GM12878 (cell line): ENCODE measurements at places on chromosomes 16 and 17.

DNA sequence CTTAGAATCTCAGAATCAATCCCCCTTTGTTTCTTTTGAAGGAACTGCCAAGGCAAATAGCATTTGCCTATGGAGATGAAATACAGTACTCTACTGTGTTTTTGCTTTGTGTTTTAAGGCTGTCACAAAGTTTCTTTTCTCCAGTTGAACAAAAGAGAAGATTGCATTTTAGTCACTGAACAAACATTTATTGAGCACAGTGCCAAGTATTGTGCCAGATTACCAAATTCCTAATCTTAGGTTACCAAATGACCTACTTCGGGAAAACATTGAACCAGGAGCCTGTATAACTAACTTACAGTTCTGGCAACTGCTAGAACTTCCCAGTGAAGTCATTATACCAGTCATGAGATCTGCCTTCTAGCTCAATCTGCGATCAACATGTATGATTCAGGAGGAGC lies 3.0 kb upstream of the UBB start:
- no peak for DNase-seq

- DNase-seq: no peak
These were observed 61.4 kb downstream of the NXN start for GRCh38 chr17:917941-918740.

DNA sequence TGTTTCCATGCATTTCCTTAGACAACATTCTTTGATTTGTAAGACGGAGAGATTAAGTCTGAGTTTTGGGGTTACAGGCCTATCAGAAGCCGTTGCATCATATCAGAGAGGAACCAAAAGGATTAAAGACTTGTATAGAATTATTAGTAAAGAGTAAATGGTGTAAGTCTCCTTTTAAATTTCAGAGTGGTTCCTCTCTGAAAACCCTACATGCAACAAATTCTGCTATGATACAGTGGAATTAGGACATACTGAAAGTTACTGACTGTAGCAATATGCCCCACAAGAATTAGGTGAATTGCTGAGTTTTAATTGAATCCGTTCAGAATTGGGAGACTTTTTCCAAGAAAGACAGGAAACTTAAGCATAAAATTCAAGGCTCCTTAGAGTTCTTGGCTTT lies 221.6 kb downstream of the FTO start:
- DNase-seq: no peak

GRCh38 chr16:8492690-8493089 lies 97.6 kb downstream of the TMEM114 start:
- DNase-seq: no peak

DNA sequence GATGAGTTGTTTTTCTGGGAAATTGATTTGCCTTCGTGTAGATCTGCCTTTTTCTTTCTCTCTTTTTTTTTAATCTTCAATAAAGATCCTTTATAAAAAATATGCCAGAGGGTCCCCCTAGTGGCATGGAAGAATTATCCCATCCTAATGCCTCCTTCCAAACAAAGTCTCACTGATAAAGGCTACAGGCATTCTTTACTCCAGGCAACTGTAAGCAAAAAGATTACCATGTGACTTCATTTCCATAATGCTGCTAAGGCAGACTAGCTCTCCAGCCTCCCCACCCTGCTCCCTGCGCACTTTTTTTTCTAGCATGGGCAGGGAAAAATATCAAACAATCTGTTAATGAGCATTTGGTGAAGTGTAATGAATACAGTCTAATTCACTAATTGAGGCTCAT lies 220.2 kb upstream of the CDH8 start:
- DNase-seq: no peak

- DNase-seq: peak; percentile 46
These were observed 120.0 kb upstream of the GOT2 start for GRCh38 chr16:58853854-58854791.

DNA sequence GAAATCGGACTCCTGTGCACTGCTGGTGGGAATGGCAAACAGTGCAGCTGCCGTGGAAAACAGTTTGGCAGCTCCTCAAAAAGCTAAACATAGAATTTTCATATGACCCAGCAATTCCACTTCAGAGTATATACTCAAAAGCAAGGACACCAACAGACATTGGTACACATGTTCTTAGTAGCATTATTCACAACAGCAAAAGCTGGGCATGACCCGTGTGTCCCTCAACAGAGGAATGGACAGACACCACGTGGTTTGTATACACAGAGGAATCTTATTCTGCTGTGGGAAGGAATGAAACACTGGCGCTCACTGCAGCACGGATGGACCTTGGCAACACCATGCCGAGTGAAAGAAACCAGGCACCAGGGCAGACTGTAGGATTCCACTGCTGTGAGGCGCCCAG lies 16.0 kb downstream of the NPTX1 start:
- DNase-seq: no peak

DNA sequence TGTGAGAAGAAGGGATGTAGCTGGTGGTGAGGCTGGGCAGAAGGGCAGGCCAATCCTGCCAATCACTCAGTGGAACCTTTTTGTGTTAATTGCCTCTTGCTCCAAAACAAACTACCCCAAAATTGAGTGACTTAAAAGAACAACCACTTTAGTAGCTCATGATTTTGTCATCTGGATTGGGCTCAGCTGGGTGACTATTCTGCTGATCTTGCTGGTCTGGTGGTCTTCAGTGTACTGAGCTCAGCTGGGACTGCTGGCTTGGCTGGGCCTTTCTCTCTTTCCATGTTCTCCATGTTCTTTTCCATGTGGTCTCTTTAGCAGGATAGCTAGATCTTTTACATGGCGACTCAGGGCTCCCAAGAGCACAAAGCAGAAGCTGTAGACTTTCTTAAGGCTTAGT lies 37.7 kb upstream of the SDK2 start:
- DNase-seq: no peak

DNA sequence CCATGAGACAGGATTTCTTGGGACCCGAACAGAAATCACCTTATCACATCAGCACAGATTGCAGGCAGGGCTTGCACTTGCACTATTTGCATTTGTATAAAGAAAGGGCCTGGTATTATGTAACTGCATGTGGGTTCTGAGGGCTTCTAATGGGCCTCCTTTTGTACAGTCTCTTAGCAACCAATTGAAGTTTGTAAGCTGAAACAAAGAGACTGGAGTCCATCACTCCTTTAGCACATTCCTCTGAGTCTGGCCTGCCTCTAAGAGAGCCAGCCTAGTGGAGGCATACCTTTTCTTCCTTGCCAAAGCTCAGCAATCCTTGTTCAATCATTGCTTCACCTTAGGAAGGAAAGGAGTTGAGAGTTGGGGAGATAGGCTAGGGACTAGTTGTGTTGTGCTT lies 387.1 kb downstream of the XYLT1 start:
- DNase-seq: no peak

DNA sequence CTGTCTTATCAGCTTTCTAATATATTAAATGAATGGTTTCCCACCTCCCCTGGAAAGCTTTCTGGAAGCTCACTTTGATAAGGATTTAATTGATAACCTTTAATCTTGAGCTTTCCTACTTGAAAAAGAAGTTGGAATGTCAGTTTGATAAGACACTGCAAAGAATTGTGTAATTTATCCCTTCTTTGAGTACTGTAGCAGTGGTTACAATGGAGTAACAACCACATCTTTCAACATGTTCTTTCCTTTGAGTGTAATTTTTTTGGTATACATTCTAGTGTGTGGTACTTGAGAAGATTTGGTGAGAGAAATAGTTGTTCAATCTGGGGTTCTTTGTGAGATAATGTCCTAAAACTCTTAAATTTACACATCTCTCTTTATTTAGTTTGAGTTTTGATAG lies 43.4 kb downstream of the CPD start:
- no peak for DNase-seq

DNA sequence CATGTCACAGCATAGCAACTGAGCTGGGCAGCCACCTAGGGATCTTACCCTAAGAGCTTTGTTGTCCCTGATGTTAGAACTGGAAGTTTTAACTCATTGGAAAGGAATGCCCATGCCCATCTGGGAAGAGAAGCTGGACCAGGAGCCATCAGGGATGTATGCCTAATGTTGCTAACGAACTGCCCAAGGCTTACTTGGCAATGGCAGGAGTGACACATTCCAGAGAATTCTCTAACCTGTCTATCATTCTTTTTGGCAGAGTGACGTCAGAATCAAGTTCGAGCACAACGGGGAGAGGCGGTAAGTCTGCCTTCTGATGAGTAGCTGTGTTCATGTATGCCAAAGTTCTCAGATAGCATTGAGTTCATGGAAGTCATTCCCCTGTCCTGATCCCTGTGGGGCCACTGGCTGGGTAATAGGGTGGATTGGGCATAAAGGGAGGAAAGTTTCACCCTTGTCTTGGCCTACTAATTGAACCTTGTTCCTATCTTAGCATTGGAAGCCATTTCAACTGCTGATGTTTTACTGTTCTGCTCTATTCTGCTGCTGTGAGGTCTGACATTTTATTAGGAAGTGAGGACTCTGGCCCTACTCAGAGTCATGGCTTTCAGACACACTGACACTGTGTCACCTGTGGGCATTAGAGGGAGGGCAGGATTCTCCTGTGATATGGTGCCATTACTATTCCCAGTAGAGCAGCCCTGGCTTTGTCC lies 23.7 kb downstream of the MAP3K3 start:
- DNase-seq: no peak

GRCh38 chr16:31107465-31107867 lies 720 bp upstream of the BCKDK start:
- peak; percentile 54 for DNase-seq

DNA sequence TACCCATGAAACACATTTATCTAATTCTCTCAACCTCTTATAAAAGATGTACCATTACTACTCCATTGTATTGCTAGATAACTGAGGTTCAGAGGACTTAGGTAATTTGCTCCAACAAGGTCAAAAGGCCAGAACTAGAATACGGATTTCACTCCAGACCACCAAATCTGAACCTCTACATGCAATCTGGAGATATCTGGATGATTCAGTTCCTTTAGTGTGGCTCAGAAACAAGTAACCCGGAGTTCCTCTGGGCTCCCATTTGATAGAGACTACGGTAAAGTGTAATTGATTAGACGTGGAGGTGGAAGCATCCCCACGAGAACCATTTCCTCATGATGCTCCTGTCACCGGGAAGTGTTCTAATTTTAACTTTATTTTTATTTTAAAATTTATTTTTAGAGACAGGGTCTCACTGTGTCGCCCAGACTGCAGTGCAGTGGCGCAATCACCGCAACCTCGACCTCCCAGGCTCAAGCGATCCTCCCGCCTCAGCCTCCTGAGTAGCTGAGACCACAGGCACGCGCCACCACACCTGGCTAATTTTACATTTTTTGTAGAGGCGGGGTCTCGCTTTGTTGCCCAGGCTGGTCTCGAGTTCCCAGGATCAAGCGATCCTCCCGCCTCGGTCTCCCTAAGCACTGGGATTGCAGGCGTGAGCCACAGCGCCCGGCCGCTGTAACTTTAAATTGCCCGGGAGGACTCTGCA lies 608 bp upstream of the COX10 start:
- DNase-seq: no peak

DNA sequence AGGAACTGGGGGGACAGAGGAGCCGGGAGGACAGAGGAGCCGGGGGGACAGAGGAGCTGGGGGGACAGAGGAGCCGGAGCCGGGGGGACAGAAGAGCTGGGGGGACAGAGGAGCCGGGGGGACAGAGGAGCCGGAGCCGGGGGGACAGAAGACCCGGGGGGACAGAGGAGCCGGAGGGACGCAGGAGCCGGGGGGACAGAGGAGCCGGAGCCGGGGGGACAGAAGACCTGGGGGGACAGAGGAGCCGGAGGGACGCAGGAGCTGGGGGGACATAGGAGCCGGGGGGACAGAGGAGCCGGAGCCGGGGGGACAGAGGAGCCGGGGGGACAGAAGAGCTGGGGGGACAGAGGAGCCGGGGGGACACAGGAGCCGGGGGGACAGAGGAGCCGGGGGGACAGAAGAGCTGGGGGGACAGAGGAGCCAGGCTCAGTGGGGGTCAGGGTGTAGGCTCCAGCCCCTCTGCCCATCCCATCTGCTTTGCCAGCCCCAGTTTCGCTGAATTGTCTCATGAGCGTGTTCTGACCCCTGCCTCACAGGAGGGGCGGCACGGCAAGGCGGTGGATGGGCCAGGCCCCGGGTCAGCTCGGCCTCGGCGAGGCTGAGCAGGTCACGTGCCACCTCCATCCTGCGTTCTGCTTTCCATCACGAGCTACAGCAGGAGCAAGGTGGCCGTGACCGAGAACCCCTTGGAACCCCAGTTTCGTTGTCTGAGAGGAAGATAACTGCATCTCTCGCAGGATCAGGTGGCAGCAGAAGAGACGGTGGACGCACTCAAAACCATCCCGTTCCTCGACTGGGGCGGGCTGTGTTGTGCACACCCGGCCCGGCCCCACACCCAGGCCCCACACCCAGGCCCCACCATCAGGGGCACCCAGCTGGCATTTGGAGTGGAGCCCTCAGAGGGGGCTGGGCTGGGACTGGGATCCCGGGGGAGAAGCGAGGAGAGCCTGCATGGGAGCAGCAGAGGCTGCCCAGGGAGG lies 26.1 kb upstream of the CBFA2T3 start:
- DNase-seq: no peak

DNA sequence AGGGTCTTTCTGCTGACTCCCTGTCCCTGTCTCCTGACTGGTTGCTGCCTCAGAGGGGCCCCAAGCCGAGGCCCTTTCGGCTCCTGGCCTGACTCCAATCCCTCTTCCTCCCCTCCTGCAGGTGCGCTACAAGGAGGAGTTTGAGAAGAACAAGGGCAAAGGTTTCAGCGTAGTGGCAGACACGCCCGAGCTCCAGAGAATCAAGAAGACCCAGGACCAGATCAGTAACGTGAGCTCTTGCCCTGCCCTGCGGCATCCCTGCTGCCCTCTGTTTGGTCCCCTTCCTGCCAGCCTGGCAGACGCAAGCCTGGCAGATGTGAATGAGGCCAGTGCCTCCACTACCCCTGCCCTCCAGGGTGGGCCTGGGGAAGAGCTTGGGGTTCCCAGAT lies 27.1 kb upstream of the LASP1NB start:
- no peak for DNase-seq

DNA sequence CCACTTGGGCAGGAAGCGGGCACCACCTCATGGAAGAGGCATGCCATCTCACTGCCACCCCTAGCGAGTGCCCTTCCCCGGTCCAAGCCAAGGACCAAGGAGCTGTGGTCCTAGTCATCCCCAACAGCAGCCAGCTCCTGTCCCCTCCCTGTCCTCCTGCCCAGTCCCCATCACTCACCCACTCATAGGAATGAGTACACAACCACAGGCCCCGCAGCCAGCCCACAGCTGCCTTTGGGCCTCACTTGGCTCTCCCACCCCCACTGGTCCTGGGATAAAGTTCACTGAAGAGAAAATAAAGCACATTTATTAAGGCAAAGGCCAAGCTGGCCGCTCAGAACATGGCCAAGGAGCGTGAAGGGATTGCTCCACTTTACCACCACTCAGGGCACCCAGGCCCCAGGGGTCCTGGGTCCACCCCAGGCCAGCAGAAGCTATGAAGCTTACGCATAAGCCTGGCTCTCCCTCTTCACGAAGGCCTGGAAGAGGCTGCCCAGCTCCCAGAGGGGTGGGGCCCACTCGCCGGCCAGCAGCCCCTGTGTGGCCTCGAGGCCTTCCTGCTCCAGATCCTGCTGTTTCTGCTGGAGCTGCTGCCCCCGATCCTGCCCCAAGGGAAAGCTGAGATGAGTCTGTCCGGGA lies 3.6 kb downstream of the SCRN2 start:
- no peak for DNase-seq

- no peak for DNase-seq
These were observed 51.0 kb downstream of the CCDC182 start for GRCh38 chr17:57694051-57694450.

- DNase-seq: no peak
These were observed 88.1 kb upstream of the ASIC2 start for GRCh38 chr17:33381201-33381600.
